Dorsolateral prefrontal cortex (tissue), 122 donors: ENCODE measurements at places on chromosomes 7 and 10. TPM values are rescaled to one million over a fixed set of nuclear protein-coding genes. Genes with fewer than 3 reads are reported as not detected.

- DNase-seq, result no peak
These were observed 50.6 kb downstream of the PRPF18 start for GRCh38 chr10:13637303-13637856.

- DNase-seq, result no peak
These were observed 147.9 kb downstream of the DNAH11 start for GRCh38 chr7:21690705-21691104.

DNA sequence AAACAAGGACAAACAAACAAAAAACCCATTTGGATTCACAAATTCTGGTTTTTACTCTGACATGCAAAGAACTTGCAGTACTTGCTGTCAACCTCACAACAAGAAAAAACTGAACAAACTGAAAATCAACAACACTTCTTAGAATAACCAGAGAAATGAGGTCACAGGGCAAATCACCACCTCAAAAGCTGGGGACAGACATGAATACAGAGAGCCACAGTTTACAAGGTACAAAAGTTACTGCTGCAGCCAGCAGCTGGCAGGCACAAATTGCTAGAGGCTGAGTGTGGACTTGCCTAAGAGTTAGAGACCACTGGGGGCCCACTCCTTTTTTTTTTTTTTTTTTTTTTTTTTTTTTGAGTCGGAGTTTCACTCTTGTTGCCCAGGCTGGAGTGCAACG lies 15.0 kb upstream of the RNF32 start:
- no peak for DNase-seq

- DNase-seq, result no peak
These were observed 123.6 kb downstream of the UBE2H start for GRCh38 chr7:129828989-129829736.

The ADRA2A gene
- 5.6 TPM for total RNA-seq

DNA sequence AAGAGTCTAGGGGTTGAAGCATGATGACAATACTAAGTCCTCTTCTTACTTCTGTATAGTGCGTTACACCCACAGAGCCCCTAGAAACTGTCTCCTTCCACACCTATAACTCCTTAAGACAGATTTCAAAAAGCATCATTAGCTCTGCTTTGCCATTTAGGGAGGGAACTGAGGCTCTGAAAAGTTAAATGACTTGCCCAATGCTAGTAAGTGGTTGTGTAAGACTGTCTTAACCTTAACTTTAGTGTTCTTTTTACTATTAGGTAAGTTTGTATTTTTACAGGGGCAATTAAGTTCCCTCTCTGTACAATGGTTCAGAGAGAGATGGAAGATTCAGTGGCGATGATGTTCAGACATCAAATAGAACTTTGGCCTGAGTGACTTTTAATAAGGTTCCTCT lies 72.7 kb upstream of the ASAH2 start:
- DNase-seq, result no peak

DNA sequence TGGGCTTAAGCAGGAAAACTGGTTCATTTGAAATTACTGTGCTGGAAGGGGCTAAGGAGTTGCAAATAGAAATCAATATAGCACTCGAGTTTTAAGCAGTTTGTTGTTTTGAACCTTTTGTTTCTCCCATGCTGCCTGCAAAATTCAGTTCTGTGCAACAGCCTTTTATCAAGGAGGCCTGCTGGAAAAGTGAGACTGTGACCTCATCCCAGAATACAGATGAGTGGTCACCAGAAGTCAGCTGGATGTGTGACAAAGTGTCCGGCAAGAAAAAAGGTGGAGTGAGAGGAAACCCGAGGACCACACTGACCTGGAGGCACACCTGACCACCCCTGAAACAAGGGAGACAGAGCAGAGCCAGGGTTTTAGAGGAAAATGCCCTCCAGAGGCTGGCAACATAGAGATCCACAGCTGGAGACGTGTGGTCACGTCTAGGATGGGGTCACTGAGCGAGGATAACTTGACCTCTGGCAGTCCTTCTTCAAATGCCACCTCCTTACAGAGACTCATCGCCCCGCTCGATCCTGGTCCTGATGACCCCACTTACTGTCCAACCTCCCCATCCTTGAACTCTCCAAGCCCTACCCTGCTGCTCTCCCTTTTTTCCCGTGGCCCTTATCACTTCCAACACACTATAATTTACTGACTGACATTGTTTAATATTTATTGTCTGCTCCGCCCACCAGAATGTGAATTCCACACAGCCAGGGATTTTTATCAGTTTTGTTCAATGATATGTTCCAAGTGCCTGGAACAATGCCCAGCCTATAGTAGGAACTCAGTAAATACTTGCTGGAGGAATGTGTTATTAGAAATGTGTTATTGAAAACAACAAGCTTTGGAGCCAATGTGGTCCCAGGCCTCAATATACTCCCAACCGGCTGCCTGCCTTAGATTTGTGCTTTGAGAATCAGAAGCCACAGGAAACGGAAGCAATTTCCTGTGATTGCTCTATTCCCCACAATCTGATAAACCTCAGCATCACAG lies 243.8 kb downstream of the GLI3 start:
- no peak for DNase-seq

DNA sequence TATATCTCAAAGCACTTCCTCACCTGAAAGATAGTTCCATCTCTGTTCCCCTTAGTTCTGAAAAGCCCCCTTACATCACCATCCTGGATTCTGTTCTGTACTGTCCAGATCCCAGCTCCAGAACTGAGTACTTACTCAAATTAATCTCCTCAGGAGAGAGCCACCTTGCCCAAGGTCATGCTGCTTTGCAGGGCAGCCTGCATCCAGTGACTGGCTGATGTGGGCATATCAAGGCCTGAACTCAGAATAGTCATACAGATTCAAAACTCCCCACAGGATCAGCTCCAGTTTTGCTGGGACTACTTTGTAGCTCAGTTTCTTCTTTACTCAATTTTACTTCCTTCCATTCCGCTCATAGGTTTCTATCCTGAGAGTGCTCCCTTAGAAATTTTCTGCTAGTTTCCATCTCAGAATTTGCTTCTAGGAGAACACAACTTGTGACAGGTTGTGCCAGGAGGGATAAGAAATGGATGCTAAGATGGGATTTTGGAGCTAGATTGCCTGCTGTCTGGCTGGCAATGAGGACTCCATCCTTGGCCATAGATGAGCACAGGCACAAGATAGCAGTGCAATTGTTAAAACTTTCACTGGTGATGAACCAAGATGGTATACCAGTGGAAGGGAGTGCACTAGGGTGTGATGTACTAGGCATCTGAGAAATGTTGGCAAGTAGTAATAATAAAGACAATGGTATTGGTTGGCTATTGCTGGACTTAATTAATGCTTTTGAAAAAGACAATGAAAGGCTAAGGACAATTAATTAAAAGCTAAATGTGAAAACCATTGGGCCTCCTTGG lies 17.3 kb downstream of the SRGN start:
- no peak for DNase-seq
